Hair follicular keratinocyte (primary cell): ENCODE measurements at places on chromosomes 1 and 21. TPM values are rescaled to one million over a fixed set of nuclear protein-coding genes. Genes with fewer than 3 reads are reported as not detected.

The CSF1 gene
- 4.7 and 6.6 TPM in 2 replicates for total RNA-seq

The SPRR2F gene
- total RNA-seq, result not detected in 2 replicates

The TSPEAR gene
- total RNA-seq, result not detected in 2 replicates

The RASAL2 gene
- total RNA-seq, result 10.4 and 17.3 TPM in 2 replicates

The ORC1 gene
- total RNA-seq, result 3.4 and 12.3 TPM in 2 replicates

The NTNG1 gene
- 0.31 TPM in 1 of 2 replicates, not detected in the other for total RNA-seq

The CLCA1 gene
- 0.08 TPM in 1 of 2 replicates, not detected in the other for total RNA-seq
